Activated gamma-delta T cell (primary cell): ENCODE measurements at places on chromosomes 4 and X.

DNA sequence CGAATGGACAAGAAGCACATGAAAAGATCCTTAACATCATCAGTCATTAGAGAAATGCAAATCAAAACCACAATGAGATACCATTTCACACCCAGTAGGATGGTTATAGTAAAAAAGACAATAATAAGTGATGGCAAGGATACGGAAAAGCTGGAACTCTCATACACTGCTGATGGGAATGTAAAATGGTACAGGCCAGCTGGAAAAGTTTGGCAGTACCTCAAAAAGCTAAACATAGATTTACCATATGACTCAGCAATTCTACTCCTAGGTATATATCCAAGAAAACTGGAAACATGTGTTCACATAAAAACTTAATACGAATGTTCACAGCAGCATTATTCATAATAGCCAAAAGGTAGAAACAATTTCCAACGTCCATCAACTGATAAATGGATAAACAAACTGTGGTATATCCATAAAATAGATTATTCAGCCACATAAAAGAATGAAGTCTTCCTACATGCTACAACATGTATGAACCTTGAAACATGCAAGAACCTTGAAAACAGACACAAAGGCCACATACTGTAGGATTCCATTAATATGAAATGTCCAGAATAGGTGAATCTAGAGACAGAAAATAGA lies 11.9 kb downstream of the RPS6KA3 start:
- DNase-seq = no peak

DNA sequence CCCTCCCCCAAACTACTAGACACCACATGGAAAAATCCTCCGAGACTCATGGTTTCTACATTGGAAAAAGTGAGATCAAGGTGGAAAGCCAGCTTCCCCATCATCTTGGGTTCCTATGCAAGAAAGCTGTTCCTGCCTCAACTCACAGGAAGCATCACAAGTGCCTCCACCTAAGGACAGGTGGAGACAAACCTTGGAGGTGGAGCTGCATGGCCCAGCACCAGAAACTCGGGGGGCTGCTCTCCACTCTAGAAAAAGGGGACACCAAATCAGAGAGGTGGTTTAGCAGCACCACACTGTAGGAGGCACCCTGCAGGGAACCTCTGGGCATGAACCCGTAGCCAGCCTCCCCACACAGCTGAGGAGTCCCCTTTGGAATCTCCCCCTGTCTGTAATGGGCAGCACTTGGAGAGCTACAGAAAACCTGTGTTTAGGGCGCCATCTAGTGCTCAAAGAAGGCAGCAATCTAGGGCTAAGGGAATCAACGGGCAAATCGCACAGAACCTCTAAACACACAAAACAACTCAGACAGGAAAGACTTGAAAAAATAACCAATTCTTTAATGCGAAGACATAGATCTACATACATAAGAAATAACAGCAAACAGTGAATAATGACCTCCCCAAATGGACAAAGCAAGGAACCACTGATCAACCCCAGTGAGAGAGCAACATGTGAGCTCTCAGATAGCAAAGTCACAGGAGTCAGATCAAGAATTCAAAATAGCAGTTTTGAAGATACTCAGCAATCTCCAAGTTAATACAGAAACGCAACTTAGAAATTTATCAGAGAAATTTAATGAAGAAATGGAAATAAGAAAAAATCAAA lies 37.0 kb upstream of the ZBTB33 start:
- no peak for DNase-seq

DNA sequence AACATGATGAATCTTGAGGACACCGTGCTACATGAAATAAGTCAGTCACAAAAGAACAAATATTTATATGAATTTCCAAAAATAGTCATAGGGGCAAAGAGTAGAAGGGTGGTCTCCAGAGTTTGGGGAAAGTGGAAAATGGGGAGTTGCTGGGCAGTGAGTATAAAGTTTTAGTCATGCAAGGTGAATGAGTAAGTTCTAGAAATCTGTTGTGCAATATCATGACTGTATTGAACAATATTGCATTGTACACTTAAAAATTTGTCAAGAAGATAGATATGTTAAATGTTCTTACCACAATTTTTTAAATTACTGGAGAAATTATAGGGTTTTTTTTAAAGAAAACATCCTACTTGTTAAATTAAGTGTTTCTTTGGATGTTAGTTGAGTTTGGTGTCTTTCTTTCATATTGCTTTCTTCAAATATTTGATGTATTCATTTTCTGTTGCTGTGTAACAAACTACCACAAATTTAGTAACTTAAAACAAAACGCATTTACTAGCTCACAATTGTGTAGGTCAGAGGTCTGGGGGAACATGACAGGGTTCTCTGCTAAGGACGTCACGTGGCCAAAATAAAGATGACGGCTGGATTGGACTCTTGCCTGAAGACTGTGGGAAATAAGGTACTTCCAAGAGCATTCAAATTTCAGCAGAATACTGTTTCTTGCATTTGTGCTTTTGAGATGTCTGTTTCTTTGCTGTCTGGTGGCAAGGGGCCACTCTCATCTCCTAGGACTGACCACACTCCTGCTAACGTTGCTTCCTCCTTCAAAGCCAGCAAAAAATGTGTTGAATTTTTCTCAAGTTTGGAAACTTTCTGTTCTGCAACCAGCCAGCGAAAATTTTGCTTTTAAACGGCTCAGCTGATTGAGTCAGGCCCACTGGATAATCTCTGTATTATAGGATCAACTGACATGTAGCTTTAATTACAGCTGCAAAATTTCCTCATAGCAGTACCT lies 76.7 kb downstream of the CPEB2 start:
- DNase-seq = no peak

GRCh38 chr4:182449186-182449929 lies 206.2 kb downstream of the TENM3 start:
- DNase-seq = no peak

DNA sequence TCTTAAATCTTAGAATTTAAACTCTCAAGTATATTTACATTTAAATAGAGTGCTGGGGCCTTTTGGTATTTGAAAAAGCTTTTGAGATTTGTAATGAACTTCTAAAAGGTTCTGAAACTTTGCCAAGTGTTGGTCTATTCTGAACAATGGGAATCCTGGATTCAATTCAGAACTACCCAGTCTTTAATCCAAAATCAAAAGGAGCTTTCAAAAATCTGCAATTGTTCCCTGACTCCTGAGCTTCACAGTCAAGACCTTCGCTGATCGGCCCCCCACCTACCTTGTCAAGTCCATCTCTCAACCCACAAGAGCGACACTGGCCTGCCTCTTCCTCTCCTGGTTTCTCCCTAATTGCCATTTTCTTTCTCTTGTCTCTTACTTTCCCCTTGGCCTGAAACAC lies 666.1 kb upstream of the BOD1L1 start:
- no peak for DNase-seq
